ENCODE measurements at places on chromosomes 12 and 14. TPM values are rescaled to one million over a fixed set of nuclear protein-coding genes. Genes with fewer than 3 reads are reported as not detected.

DNA sequence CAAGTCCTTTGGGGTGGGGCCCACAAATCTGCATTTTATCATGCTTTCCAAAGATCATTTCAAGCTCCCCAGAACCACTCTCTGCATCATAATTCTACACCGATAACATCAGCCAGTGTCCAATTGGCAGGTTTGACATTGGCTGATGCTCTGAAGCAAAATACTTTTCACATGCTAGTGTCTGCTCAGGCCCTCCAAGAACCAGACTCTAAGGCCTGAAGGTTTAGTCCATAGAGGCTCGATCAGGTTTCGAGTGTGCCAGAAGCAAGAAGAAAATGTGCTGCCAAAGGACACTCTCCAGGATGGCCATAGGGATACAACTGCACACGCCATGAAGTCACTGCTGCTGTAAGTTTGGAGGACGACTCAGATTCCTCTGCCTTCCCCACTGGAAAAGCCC lies 280.3 kb downstream of the KSR2 start:
- DNase-seq = no peak

GRCh38 chr12:92338671-92339070 lies 193.0 kb upstream of the BTG1 start:
- no peak for DNase-seq

- DNase-seq = no peak
Observed at GRCh38 chr12:40646911-40647310, 45.3 kb upstream of the CNTN1 start.

GRCh38 chr14:96349286-96350075 lies 13.7 kb downstream of the ATG2B start:
- DNase-seq = peak; percentile 35

GRCh38 chr14:38079886-38080285 lies 127.8 kb upstream of the SSTR1 start:
- DNase-seq = no peak

GRCh38 chr12:6354495-6355393 lies 12.9 kb upstream of the TNFRSF1A start:
- DNase-seq = no peak

GRCh38 chr12:120257041-120257821 lies 8.3 kb downstream of the PXN start:
- DNase-seq = peak; percentile 85

DNA sequence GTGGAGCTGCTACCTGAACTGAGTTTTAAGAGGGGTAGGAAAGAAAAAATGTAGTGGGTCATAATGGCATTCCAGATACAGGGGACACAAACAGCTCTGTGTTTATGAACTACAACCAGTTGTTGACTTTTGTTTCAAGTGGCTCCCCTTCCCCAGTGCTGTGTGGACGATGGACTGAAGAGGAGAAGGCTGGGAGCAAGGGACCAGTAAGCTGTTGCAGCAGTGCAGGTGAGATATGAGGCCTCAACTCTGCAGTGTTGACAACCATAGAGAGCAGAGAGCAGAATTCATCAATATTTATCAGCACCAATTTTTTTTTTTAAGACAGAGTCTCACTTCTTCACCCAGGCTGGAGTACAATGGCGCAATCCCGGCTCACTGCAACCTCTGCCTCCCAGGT lies 46.6 kb downstream of the MDM2 start:
- no peak for DNase-seq

GRCh38 chr12:104012331-104012730 lies 37.7 kb downstream of the GLT8D2 start:
- no peak for DNase-seq

DNA sequence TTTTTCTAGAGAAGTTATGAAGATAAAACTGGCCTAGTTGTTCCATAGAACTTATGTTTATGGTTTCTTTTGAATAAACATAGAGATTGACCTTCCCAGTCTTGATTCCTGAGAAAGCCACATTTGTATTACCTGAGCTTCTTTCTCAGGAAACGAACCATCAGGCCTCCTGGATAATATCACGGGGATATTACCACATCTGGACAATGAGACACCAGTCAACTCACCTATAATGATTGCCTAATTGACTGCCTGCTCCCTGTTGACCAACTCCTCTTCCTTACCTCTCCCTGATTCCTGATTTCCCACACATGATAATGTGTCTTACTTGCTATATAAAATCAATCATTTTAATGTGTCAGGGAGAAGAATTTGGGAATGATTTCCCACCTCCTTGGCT lies 822.7 kb downstream of the LRFN5 start:
- DNase-seq = no peak

DNA sequence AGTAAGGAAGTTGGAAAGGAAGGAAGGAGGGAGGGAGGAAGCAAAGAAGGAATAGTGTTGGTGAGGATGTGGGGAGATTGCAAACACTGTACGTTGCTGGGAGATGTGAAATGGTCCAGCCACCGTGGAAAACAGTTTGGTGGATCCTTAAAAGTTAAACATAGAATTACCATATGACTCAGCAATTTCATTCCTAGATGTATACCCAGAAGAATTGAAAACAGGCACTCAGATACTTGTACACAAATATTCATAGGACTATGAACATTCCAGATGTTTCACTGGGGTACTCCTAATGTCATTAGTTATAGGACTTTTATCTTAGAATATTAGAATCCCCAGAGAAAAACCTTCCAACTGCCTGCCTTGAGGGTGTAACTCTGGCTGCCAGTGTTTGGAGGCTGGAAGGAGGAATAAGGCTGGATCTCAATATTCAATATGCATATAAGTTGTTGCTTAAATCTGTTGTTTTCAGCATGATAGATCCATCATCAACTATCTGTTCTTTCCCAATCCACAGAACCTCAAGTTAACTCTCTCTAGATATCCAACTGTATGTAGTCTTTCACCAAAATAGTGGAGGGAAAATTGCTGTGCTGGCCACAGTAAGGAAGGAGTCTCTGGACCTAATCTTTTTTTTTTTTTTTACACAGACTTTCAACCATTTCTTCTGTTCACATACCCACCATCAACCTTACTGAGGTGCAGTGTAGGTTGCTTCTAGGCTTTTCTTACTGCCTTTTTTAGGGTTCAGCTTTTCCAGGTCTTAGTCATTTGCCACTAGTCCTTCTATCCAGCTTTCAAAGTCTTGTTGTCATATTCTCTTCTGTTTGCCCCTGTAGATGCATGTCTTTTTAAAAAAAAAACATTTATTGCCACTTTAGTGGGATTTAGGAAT lies 94.5 kb downstream of the DNAI7 start:
- DNase-seq = no peak

Gene KRT6B
- total RNA-seq = 2.1 TPM

Gene OTOGL
- under 0.01 TPM for total RNA-seq

DNA sequence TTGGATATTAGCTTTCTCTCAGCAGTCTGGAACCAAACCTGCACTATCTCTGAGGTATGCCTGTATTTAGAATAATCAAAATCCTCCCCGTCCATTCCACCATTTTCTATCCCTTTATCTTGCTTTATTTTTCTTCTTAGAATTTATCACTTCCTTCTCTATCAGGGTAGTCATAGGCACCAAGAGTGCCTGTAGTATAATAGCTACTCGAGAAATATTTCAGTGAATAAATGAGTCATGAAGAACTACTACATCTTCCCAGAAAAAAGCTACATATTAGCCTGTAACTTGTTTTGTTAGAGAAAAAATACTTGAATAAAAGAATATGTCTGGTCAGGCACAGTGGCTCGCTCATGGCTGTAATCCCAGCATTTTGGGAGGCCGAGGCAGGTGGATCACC lies 4.3 kb downstream of the SLC2A14 start:
- peak; percentile 15 for DNase-seq

Gene CMTM5
- total RNA-seq = not detected

Gene GPRC5A
- 55.9 TPM for total RNA-seq

GRCh38 chr12:122981587-122982476 lies 1.4 kb downstream of the ARL6IP4 start:
- DNase-seq = no peak

DNA sequence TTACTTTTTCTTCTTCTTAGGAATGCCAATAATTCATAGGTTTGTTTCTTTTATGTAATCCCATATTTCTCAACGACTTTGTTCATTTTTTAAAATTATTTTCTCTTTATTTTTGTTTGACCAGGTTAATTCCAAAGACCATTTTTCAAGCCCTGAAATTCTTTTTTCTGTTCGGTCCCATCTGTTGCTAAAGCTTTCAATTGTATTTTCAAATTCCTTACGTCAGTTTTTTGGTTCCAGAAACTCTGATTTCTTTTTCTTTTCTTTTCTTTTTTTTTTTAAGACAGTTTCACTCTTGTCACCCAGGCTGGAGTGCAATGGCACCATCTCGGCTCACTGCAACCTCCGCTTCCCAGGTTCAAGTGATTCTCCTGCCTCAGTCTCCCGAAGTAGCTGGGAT lies 27.6 kb downstream of the RAB3IP start:
- DNase-seq = no peak

DNA sequence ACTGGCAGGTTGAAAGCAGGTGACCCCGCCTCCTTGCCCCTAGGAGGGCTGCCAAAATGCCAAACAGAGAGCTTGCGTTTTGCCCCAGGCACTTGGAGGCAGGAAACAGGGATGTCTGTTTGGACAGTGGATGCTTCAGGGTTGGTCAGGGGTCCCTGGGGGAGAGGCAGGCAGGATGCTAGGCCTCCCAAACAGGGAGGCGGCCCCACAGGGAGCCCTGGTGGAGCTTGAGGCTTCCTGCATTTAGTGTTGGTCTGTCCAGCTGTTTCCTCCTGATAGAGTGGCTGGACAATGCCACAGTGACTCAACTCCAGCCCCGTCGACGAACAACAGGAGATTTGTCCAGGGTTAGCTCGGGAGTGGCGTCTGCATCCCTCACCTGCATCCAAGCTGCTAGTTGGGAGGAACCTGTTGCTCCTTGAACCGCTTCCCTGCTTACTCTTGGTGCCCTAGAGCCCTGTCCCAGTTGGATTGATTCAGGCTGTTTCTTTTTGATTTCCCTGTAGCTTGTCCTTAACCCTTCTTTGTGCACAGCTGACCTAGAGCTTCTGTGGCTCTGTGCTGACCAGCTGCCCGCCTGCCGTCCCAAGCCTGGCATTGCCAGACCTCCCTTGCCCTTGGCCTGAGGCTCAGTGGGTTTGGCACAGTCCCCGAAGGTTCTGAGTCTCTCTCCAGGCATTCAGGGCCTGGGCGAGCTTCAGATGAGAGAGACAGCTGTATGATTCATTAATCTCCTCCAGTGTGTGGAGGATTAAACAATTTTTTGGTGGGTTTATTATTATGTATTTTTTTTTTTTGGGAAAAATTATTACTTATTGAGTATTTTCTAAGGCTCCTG lies 45.9 kb downstream of the TSPAN9 start:
- peak; percentile 82 for DNase-seq

- peak; percentile 65 for DNase-seq
Observed at GRCh38 chr14:29913566-29913965, 14.1 kb downstream of the PRKD1 start.

Gene TAS2R43
- total RNA-seq = not detected

GRCh38 chr12:31405021-31405420 lies 79.1 kb upstream of the SINHCAF start:
- DNase-seq = no peak

Gene GPR137C
- 0.35 TPM for total RNA-seq

Gene TMEM119
- total RNA-seq = not detected

GRCh38 chr14:39181026-39181692 lies 6.1 kb downstream of the PNN start:
- DNase-seq = no peak

Measured in renal cortical epithelial cell (primary cell).